Left colon (tissue), 2 donors: ENCODE measurements at places on chromosomes 1 and 21.

DNA sequence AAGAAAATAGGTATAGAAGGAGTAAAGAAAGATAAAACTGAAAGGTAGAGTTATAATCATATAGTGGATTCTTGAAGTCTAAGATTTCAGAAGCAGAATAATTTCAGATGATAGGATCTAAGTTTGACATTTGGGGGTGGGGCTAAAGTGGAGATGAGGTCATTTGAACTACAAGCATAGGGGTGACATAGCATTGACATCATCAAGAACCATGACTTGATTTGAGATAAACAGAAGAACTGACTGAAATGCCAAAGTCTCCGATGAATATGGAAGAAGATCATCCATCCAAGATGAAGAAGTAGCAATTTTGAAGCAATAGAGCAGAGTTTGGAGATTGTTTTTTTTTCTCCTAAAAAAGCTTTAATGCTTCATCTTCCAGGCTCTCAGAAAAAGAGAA, 122.3 kb downstream of the MACF1 start:
- DNase-seq: no peak

DNA sequence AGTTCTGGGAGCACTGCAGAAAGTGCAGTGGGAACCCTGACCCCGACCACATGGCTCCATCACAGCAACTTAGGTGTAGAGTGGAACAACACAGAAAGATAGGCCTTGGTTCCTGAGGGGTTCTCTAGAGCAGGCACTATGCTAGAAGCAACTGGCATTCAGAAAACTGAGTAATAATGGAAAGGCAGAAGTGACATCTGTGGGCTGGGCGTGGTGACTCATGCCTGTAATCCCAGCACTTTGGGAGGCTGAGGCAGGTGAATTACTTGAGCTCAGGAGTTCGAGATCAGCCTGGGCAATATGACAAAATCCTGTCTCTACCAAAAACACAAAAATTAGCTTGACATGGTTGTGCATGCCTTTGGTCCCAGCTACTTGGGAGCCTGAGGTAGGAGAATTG, 5.3 kb downstream of the MRPS15 start:
- DNase-seq: no peak

DNA sequence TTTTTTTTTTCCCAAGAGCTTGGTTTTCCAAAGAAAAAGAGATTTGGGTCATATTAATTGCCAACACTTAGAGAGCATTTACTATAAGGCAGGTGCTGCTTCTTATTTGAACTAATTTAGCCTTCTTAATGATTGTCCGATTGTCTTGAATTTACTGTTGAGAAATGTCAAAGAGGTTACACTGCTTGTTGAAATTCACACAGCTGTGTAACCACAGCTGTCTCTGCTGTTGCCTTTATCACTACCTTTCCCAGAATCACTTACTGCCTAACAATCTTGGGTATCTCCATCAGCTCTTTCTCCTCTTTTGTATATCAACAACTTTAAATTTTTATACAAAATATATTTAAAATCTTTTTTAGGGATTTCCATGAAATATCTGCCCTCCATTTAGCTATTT, 115.6 kb downstream of the UCHL5 start:
- DNase-seq: no peak

GRCh38 chr1:73500154-73500553, 697.8 kb downstream of the LRRIQ3 start:
- no peak for DNase-seq

GRCh38 chr1:81654657-81655056, 146.1 kb upstream of the ADGRL2 start:
- DNase-seq: no peak

GRCh38 chr1:248834343-248834940, 3.6 kb upstream of the ZNF672 start:
- DNase-seq: no peak

- no peak for DNase-seq
These were observed 86.8 kb downstream of the NPHP4 start for GRCh38 chr1:5905436-5905835.
